ENCODE measurements at places on chromosomes 1 and 21.

- DNase-seq, result no peak
Measured at GRCh38 chr21:25980710-25981109, 189.9 kb downstream of the APP start.

GRCh38 chr1:37325509-37326437, 148.6 kb upstream of the ZC3H12A start:
- DNase-seq, result no peak

DNA sequence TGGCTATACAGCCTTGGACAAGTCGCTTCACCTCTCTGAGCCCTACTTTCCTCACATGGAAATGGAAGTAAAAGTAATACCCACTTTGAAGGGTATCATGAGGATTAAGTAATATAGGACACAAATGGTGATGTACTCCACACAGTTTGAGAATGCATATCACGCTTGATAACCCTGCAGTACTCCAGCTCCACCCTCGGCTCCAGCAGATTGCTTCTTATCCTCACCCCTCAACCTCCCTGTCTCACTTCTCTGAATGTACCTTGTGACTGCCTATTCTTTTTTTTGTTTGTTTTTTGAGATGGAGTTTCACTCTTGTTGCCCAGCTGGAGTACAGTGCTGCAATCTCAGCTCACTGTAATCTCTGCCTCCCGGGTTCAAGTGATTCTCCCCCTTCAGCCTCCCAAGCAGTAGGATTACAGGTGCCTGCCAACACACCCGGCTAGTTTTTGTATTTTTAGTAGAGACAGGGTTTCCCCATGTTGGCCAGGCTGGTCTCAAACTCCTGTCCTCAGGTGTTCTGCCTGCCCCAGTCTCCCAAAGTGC, 55.5 kb downstream of the LDLRAD2 start:
- no peak for DNase-seq

GRCh38 chr1:38328278-38329035, 281.9 kb upstream of the POU3F1 start:
- no peak for DNase-seq

- no peak for DNase-seq
Measured at GRCh38 chr1:34904236-34905097, 25.0 kb downstream of the DLGAP3 start.
